Progenitor cell of endocrine pancreas (in vitro differentiated cells): ENCODE measurements at places on chromosomes 12 and 14.
A peak's percentile ranks its signal among the peaks of the same experiment; 100 is the strongest.

DNA sequence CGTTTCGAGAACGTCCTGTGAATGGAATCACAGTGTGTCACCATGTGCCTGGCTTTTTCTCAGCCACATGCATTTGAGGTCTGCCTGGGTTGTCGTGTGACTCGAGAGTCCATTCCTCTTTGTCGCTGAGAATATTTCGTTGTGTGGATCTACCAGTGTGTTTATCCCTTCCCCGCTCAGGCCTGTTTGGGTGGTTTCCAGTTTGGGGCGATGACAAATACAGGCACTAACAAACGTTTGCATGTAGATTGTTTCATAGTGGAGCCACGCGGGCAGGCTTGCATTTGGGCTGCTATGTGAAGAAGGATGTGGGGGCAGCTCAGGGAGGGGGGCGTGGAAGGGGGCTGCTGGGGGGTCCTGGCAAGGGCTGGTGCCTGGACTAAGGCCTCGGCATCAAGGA is 14.1 kb downstream of the RIN3 start:
- no peak for DNase-seq

DNA sequence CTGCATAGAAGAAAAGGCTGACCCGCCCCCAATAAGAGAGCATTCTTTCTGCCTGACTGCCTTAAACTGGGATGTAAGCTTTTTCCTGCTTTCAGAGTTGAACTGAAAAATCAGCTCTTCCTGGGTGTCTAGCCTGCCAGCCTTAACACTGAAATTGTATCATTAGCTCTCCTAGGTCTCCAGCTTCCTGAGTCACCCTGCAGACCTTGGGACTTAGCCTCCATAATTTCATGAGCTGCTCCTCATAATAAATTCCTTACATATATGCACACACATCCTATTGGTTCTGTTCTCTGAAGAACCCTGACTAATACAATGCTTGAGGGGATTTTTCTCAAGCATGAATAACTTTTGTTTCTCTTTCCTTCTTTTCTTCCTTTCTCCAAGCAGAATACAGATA is 76.4 kb upstream of the FAR2 start:
- no peak for DNase-seq

GRCh38 chr14:42921901-42922300 is 1315.2 kb downstream of the LRFN5 start:
- DNase-seq: no peak

GRCh38 chr12:91663310-91663709 is 480.7 kb upstream of the DCN start:
- DNase-seq: no peak

DNA sequence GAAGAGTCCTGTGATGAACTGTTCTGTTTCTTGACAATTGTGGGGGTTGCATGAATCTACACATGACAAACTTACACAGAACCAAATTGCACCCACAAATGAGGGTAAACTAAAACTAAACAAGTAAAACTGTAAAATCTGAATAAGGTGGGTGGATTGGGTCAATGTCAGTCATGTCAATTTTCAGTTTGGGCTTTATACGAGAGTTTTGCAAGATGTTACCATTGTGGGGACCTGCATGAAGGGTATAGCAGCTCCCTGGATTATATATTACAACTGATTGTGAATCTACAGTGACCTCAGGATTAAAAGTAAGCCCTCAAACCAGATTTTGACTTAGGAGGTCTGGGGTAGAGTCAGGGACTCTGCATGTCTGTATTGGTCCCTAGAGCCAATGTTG is 101.5 kb upstream of the LHX5 start:
- no peak for DNase-seq

GRCh38 chr14:93375673-93376156 is 28.7 kb downstream of the COX8C start:
- DNase-seq: no peak

- no peak for DNase-seq
Observed at GRCh38 chr14:29925736-29926135, 1.9 kb downstream of the PRKD1 start.

DNA sequence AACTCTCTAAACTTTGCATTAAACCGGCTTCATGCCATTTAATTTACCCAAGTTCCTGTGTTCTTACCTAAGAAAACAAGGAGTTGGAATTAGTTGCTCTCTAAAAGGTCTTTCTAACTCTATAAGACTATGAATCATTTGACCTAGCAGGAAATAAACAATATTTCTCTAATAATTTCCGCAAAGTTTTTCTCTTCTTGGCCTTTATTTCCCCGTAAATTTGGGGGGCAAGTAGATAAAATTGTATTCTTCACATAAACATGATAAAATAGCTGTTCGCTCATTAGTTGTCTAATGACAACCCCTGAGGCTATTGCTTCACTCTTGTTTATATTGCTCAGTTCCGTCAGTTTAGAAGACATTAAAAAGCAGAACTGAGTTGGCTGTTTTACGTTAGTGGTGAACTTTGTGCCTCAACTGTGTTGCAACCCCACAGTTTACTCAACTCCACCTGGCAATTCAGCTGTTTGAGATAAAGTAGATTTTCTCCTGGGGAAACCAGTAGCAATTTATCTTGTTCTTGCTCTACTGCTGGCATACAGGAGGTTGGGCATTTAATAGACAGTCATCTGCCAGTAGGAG is 74.7 kb downstream of the BTG1 start:
- DNase-seq: no peak

GRCh38 chr14:81062816-81063215 is 107.4 kb downstream of the TSHR start:
- DNase-seq: no peak

- no peak for DNase-seq
Observed at GRCh38 chr14:67881225-67881624, 61.6 kb downstream of the RAD51B start.

DNA sequence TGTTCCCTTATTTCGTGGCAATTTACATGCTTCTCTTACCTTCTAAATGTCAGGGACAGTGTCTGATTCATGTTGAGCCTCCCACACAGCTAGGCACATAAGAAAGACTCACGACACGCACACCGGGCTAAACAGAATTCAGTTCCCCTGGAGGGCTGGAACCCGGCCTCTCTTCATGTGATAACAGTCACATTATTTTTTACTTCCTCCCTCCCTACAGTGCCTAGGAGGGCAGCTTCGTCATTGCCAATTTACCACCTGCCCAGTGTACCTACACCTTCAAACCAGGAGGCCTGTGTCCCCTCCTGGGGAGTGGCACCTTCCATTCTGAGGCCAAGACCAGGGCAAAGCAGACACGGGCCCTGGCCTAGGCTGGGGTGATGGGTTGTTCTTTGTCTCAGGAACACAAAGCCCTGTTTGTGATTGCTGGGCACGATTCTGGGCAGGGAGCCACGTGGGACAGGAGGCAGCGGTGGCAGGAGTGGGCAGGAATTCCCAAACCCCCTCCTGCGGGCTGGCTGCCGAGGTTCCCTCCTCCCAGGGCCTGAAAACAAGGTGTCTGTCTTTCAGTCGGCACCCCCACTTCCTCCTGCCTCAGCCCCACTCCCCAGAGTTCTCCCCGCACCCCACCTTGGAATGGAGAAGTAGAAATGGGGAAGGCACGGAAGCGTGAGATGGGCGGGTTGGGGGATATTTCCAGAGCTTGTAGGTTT is 6.8 kb upstream of the RASAL1 start:
- no peak for DNase-seq

- DNase-seq: no peak
Observed at GRCh38 chr14:105223770-105224544, 24.4 kb upstream of the BTBD6 start.

GRCh38 chr12:67669934-67670631 is 21.5 kb downstream of the DYRK2 start:
- no peak for DNase-seq

GRCh38 chr12:54160769-54161480 is 27.9 kb downstream of the SMUG1 start:
- DNase-seq: no peak

GRCh38 chr12:68200854-68201253 is 24.8 kb downstream of the IL26 start:
- DNase-seq: no peak

DNA sequence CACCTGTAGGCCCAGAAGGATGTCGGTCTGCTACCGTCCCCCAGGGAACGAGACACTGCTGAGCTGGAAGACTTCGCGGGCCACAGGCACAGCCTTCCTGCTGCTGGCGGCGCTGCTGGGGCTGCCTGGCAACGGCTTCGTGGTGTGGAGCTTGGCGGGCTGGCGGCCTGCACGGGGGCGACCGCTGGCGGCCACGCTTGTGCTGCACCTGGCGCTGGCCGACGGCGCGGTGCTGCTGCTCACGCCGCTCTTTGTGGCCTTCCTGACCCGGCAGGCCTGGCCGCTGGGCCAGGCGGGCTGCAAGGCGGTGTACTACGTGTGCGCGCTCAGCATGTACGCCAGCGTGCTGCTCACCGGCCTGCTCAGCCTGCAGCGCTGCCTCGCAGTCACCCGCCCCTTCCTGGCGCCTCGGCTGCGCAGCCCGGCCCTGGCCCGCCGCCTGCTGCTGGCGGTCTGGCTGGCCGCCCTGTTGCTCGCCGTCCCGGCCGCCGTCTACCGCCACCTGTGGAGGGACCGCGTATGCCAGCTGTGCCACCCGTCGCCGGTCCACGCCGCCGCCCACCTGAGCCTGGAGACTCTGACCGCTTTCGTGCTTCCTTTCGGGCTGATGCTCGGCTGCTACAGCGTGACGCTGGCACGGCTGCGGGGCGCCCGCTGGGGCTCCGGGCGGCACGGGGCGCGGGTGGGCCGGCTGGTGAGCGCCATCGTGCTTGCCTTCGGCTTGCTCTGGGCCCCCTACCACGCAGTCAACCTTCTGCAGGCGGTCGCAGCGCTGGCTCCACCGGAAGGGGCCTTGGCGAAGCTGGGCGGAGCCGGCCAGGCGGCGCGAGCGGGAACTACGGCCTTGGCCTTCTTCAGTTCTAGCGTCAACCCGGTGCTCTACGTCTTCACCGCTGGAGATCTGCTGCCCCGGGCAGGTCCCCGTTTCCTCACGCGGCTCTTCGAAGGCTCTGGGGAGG is at the start of gene LTB4R:
LTB4R (plus strand) TSS at position 857 of the 959 bp plus-strand sequence. CDS start 4,150 bp downstream, outside the sequence.
- DNase-seq: no peak

- no peak for DNase-seq
Observed at GRCh38 chr12:25020621-25021243, 71.8 kb upstream of the BCAT1 start.

DNA sequence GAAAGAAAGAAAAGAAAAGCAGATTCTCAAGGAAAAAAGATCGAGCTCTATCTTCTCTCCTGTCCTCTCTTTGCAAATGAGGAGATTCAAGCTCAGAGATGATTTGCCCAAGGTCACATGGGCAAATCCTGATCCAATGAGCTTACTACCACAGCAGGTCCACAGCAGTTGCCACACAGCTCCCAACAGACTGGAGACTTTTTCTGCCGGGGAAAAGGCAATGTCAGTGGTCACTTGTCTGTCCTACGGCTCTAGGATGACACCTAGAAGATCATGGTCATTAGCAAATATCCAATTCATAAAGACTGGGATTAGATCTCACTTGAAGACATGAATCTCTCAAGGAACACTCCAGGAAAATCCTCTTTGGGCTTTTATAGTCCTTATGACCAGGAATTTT is 58.8 kb downstream of the TTC7B start:
- DNase-seq: no peak

GRCh38 chr14:94011795-94012194 is 14.3 kb upstream of the OTUB2 start:
- DNase-seq: no peak

- DNase-seq: no peak
Observed at GRCh38 chr12:46468160-46468559, 95.6 kb upstream of the SLC38A2 start.

DNA sequence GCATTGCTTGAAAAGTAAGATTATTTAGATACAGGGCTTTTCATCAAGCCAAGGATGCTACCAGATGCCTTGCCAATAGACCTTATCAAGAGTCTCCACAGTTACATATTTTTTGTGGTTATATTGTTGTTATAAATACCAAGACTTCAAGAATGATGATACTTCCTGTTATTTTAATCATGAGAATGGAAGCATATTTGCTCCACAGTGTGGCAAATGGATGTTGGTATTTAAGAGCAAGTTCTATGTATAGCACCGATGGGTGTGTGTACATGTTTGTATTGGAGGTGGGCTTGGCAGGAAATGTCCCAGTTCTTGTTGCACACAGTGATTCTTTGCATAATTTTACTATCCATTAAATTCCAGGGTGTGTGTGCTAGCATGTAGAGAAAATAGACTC is 4.4 kb upstream of the NID2 start:
- no peak for DNase-seq

DNA sequence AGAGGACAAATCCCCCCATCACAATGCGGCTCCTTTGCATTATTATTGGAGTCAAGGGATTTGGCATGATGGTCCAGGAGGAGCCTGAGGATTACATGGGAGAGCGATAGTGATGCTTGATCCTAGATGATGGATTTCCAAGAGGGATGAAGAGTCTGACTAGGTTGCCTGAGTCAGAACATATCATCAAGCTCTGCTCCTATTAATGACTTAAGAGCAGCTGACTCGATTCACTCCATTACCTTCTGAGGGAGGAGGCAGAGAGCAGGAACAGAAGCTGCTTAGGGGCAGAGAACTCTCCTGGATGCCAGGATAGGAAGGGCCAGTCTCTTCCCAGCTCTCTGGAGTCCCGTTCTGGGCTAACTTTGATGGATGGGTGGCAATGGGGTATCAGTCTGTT is 54.0 kb upstream of the CISTR start:
- DNase-seq: no peak

GRCh38 chr14:66652525-66653106 is 144.7 kb downstream of the GPHN start:
- no peak for DNase-seq

- DNase-seq: no peak
Observed at GRCh38 chr14:84456946-84457345, 1073.0 kb upstream of the FLRT2 start.

- DNase-seq: no peak
Observed at GRCh38 chr14:51210594-51210993, 29.5 kb upstream of the TMX1 start.

DNA sequence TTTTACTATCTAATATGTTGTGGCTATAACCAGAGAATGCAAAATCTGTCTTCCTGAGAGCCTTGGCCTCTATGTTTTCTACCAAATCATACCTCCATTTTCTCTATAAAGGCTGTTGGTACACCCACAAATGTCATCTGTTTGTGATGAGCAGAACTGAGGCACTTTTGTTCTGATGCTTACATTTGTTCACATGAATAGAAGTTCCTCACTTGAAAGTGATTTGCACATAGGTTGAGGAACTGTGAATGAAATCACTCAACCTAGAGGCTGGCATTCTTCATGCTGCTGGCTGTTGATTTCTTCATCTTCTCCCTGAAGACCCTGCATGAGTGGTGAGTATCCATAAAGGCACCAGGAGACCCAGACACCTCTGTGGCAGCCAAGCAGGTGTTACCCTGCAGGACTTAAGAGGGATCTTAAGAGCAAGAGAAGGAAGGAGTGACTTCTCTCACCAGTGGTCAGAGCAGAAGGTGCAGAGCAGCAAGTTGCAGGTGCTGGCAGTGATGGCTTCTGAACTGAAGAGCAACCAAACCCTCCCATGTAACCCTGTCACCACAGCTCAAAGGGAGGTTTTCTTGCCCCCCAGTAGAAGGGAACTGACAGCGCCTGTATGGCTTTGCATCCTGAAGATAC is 110.3 kb downstream of the HMGA2 start:
- DNase-seq: no peak

- DNase-seq: peak; percentile 27
Observed at GRCh38 chr14:73591690-73592449, at the start of gene ACOT4. Gene ACOT4 (plus strand): TSS chr14:73591873. CDS start chr14:73591960, 87 bp downstream.

- no peak for DNase-seq
Observed at GRCh38 chr12:95418142-95418541, 55.8 kb upstream of the METAP2 start.
